Activated CD4-positive, alpha-beta T cell treated with anti-CD3 and anti-CD28 coated beads, Interleukin-2, amount 10 ng/mL, durations not matched to agents 24 days and 14 days (primary cell): ENCODE measurements at places on chromosomes 4 and X. TPM values are rescaled to one million over a fixed set of nuclear protein-coding genes. Genes with fewer than 3 reads are reported as not detected.

DNA sequence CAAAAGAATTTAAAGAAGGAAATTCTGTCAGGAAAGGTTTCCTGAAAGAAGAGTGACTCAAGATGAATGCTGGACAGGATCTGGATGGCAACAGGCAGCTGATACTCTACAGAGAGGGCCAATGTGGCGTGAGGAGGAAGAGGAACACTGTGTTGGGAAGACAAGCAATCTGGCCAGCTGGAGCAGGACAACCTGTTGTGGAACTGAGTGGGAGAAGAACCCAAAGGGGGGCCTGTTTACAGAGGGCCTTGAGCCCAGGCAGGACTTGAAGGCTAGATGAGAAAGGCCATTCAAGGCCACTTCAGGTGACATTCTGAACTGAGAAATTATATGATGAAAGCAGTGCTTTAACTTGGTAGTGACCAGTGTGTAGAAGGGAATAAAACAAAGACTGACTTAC, 8.5 kb downstream of the OTUD4 start:
- peaks cover 39% of the 10 kb centered on the region for H3K4me1 ChIP-seq
- no peaks in the 10 kb centered on the region for H3K27me3 ChIP-seq
- H3K4me3 ChIP-seq, result no peak overlapping the region
- DNase-seq, result no peak
- H3K36me3 ChIP-seq, result peaks cover 60% of the 10 kb centered on the region
- H3K27ac ChIP-seq, result peak overlapping the region; percentile 9

DNA sequence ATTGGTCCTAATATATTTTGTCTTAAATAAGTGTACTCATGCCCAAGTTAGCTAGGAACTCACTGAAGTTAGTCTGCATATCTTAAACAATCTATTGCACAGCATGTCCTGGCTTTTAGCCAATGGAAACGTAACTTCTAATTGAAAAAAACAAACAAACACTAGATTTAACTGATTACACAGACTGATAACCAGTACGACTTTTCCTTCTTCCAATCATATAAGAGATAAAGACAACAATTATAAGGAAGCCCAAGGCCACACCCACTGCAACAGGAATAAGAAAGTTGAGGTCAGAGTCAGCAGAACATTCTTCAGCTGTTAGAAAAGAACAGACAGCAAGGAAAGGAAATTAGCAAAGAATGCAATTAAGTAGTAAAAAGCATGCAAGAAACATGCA, 40.8 kb downstream of the LAMP2 start:
- H3K4me1 ChIP-seq, result peaks cover 8% of the 10 kb centered on the region
- H3K27me3 ChIP-seq, result no peaks in the 10 kb centered on the region
- H3K4me3 ChIP-seq, result no peak overlapping the region
- no peak overlapping the region for H3K27ac ChIP-seq
- no peak for DNase-seq

DNA sequence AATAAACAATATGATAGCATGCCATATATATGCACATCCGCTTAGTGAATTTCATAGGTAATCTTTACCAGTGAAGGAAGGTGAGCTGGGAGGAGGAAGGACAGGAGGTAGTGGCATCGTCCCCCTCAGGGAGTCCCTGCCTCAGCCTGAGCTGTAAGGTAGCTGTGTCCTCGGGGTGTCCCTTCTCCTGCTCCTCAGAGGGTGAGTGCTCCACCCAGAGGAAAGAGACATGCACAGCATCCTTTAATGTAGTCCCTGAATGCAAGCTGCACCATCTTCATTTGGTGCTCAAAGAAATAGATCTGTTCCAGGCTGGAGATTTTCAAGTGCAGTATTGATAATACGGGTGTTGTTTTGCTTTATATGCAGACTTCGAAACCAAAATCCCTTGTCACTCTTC, 330.4 kb upstream of the SFRP2 start:
- H3K36me3 ChIP-seq, result no peaks in the 10 kb centered on the region
- no peak for DNase-seq
- H3K27ac ChIP-seq, result no peak overlapping the region
- H3K4me1 ChIP-seq, result no peaks in the 10 kb centered on the region
- H3K27me3 ChIP-seq, result no peaks in the 10 kb centered on the region

GRCh38 chr4:147994076-147994475, 262.2 kb downstream of the ARHGAP10 start:
- no peak overlapping the region for H3K27ac ChIP-seq
- H3K4me1 ChIP-seq, result no peaks in the 10 kb centered on the region
- no peak overlapping the region for H3K4me3 ChIP-seq
- no peaks in the 10 kb centered on the region for H3K36me3 ChIP-seq
- H3K27me3 ChIP-seq, result no peaks in the 10 kb centered on the region

DNA sequence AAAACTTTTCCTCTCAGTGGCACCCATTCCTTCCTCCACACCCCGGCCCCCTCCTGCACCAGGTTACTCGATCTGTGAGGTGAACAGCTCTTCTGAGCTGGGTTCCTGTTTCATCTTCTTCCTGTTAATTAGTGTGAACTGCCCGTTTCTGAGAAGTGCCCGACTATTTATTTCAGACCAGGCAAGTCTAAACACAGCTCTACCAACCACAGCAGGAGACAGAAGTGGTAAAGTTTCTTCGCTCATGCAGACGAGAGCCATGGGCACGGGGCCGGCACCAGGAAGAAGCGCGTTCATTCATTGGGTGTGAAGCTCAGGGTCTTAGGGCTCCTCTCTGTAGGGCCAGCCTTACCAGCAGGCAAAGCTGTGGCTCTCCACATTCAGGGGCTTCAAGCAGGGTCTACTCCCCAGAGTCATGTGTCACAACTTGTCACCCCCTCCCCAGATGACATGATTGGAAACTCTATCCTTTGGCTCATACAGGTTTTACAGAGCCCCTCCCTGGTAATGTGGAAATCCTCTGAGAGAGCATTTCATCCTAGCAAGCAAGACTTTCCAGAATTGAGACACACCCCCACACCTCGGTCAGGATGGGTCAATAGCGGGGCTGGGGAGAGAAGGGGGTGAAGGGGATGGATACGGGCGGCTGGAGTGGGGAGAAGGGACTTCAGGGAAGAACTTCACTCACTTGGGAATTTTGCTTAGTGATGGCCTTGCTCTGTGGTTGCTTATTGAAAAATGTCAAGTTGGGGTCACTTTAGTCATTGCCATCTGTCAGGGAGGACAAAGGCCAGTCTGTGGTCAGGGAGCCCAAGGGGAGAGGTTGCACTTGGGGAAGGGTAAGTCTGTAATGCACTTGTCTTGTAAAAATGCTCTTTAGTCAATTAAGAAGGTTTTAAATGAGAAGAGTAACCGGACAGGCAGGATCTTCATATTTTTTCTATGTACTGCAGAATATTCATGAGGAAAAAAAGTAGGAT, 121.6 kb upstream of the TRIM2 start:
- H3K36me3 ChIP-seq, result no peaks in the 10 kb centered on the region
- H3K27ac ChIP-seq, result no peak overlapping the region
- H3K27me3 ChIP-seq, result peaks cover 26% of the 10 kb centered on the region
- peaks cover 17% of the 10 kb centered on the region for H3K4me1 ChIP-seq

DNA sequence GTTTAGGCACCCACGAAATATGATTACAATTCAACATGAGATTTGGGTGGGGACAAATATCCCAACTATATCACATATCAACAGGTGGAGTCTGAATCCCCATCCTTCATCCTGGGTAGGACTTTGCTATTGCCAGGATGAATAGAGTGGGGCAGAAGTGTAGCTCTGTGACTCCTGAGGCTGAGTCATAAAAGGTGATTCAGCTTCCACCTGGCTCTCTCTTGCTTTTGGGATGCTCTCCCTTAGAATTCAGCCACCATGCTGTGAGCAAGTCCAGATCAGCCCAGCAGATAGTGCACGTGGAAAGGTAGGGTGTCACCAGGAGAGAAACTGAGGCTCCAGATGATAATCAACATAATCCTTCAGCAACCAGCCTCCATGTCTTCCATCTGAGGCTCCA, 193.8 kb upstream of the BCOR start:
- DNase-seq, result no peak
- no peaks in the 10 kb centered on the region for H3K36me3 ChIP-seq
- H3K4me3 ChIP-seq, result no peak overlapping the region

COMMD8 gene
- total RNA-seq, result 17.6 and 17.8 TPM in 2 replicates

FMR1NB gene
- total RNA-seq, result not detected in 2 replicates
